ENCODE measurements at places on chromosomes 12 and 14. TPM values are rescaled to one million over a fixed set of nuclear protein-coding genes. Genes with fewer than 3 reads are reported as not detected.

- no peak for DNase-seq
Observed at GRCh38 chr12:49340971-49341776, 4.2 kb upstream of the C1QL4 start.

GRCh38 chr12:10409392-10409791 lies at the start of gene KLRC4:
Gene KLRC4 (minus strand): TSS chr12:10409757. CDS start chr12:10409575, 182 bp downstream.
- no peak for DNase-seq

DNA sequence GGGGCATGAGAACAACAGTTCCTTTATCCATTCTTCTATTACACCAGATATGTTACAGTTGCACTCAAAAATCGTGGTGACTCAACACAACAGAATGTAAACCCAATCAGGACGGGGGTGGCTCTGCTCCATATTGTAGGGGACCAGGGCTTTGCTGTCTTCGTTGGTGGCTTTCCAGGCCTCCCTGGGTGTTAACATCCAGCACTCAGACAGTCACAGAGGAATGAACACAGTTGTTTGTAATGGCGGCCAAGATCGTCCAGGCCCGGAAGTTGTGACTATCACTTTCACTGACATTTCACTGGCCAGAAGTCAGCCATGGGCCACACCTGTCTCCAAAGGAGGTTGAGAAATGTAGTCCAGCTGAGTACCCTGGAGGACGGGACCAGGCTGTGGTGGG lies 204.1 kb downstream of the CACNA1C start:
- DNase-seq = no peak

- no peak for DNase-seq
Observed at GRCh38 chr14:68249661-68250451, 430.3 kb downstream of the RAD51B start.

- no peak for DNase-seq
Observed at GRCh38 chr12:26150736-26151450, 26.1 kb upstream of the BHLHE41 start.

GRCh38 chr12:19577281-19577530 lies 137.9 kb downstream of the AEBP2 start:
- no peak for DNase-seq

GRCh38 chr12:70576341-70577282 lies 60.6 kb downstream of the PTPRB start:
- peak; percentile 60 for DNase-seq

DNA sequence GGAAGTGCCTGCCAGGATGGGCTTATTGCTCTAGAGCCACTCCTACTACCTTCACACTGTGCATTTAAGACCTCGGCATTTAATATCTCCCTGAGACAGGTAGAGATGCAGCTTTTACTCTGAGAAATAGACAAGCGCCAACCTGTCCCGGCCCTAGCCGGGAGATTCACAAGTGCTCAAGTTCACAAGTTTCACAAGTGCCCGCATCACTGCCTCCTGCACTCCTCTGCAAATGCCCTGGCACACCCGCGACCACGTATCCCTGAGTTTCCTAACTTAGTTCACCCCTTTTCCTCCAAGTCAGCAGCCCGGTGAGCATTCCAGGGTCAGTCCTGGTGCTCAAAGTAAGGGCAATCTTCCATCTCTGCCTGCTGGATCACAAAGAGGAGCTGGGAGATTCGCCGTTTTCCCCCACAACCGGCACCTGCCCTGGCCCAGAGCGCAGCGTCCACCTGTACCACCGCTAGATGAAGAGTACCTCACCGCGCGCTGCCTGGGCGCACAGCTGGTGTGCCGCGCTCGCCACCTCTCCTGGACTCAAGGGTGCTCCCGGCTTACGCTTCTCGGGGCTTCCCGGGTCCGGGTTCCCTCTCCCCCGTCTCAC lies 5.0 kb upstream of the SLC38A4 start:
- no peak for DNase-seq

DNA sequence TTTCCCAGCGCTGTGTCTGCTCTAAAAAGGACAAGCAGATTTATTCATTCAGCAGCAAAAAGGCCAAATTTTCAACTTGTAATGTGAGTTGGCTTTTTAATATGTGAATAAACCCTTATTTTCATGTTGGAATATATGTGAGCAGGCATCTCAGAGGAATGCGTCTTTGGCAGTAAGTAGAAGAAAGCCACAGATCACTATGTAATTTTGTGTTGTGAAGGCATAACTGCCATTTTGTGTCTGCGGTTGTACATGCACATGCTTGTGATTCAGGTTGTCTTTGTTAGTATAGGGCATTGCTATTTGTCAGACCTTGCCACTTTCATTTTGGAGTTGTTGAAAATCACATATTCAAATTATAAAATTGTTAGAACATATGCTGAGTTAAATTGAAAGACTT lies 398.8 kb upstream of the RGS6 start:
- DNase-seq = no peak

DNA sequence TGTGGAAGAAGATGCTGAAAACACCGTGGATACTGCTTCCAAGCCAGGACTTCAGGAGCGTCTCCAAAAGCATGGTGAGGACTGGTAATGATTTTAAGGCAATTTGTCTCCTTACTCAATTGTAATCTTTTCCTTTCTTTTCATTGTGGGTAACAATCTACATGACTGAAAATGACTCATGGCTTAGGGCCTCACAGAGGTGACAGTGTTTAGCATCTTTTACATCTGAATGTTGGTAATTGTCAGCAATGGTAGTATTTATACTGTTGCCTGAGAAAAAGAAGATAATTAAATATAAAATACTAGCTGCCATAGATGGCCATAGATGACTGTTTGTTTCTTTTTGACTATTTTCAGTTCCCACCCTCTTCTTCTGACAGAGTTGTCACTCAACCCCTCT lies 31.6 kb downstream of the TULP3 start:
- DNase-seq = no peak

DNA sequence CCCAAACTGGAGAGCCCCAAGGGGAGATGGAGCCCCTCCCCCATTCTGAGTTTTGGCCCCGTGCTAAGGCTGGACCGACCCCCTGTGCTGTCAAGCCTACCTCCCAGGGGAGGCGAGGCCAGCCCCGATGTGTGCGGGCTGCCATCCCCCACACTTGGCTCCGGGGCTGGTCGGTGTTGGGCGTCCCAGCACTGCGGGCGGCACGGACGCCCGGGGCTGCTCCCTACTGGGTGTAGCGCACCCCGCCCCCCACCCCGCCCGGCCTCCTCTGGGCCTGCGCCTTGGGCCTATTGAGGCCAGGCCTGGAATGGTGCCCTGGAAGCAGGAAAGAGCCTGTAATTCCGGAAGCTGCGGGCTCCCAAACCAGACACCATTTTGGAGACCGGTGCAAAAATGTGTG lies 2.6 kb downstream of the DCAF4 start:
- DNase-seq = no peak

GRCh38 chr12:53308276-53308675 lies 8.8 kb downstream of the MYG1 start:
- DNase-seq = no peak

GRCh38 chr14:85243321-85243720 lies 286.6 kb upstream of the FLRT2 start:
- no peak for DNase-seq

PACS2 gene
- 86.0 TPM for polyA plus RNA-seq

ERBB3 gene
- polyA plus RNA-seq = 119 TPM

SMCO2 gene
- polyA plus RNA-seq = 0.40 TPM

P2RX7 gene
- polyA plus RNA-seq = 1.1 TPM

KERA gene
- not detected for polyA plus RNA-seq

KCNH3 gene
- 3.8 TPM for polyA plus RNA-seq

CMKLR1 gene
- polyA plus RNA-seq = 4.1 TPM

VDR gene
- polyA plus RNA-seq = 4.7 TPM
